Hair follicular keratinocyte (primary cell): ENCODE measurements at places on chromosomes 2 and 18. TPM values are rescaled to one million over a fixed set of nuclear protein-coding genes. Genes with fewer than 3 reads are reported as not detected.

CDK15 gene
- total RNA-seq = 0.16 and 0.72 TPM in 2 replicates

FLACC1 gene
- not detected in 2 replicates for total RNA-seq

RIOK3 gene
- 30.2 and 71.8 TPM in 2 replicates for total RNA-seq

KIF1A gene
- total RNA-seq = not detected in 2 replicates

SPATA3 gene
- not detected in 2 replicates for total RNA-seq

EHBP1 gene
- 32.4 and 50.1 TPM in 2 replicates for total RNA-seq

PRSS56 gene
- not detected in 2 replicates for total RNA-seq

REG1A gene
- total RNA-seq = not detected in 2 replicates
